ENCODE measurements at places on chromosomes 7 and 10.
A peak's percentile ranks its signal among the peaks of the same experiment; 100 is the strongest.

DNA sequence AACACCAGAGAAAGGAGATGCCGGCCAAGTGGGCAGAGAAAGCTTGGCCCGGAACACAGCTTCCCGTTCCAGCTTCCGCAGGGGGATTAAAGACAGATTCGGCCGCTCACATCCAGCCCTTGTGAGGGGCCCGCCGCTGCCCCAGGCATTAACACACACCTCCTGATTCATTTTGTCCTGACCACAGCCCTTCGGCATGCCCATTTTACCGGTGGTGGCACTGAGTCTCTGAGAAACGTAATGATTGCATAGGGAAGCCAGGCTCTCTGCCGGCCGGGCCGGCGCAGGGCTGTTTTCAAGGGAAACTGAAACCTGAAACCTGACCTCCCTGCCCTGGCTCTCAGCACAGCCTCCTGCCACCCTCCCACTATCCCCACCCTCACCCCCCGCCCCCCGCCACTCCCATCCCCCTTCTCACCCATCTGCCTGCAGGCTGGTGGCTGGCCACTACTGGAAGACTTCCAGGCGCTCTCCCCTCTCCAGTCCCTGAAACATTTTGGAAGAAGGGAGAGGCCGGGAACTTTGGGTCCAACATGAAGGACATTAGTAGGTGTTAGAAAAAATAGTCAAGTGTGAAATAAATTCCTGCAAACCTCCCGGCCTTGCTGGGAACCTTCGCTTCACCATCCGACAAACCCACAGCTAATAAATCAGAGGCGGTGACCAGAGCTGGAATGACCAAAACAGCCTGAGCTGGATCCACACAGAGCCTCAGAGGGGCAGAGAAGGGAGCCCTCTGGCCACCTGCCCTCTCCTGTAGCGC, 83.5 kb upstream of the CUX1 start:
- no peak for DNase-seq

DNA sequence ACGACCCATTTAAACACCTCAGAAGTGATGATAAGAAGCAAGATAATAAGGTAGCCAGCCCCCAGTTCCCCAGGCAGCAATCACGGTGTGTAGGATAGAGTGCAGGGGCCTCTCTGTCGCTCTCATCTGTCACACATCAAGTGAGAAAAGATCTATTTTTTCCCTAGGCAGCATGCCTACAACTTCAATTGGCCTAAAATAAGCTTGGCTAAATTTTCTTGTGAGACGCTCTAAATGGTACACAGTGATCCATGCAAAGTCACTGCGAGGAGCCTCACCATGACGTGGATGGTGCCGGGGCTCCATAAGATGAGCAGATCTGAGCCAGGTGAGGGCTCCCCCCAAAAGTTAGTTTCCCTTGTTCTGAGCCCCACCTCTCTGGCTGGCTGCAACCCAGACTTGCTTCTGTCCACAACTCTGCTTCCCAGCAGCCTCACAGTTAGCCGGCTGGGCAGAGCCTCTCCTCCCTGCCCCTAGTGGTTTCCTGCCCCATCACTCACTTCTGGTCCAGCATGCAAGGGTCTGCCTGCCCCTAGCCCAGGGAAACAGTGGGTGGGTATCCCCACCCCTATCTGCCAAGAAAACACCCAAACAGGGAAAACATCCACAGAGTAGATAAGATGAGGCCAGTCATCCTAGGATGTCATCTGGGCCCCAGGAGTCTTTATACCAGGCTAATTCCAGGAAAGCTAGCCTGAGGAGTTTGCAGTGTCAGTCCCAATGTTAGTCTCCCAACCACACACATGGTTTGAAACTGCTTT, 342.1 kb downstream of the GRID1 start:
- DNase-seq, result no peak

DNA sequence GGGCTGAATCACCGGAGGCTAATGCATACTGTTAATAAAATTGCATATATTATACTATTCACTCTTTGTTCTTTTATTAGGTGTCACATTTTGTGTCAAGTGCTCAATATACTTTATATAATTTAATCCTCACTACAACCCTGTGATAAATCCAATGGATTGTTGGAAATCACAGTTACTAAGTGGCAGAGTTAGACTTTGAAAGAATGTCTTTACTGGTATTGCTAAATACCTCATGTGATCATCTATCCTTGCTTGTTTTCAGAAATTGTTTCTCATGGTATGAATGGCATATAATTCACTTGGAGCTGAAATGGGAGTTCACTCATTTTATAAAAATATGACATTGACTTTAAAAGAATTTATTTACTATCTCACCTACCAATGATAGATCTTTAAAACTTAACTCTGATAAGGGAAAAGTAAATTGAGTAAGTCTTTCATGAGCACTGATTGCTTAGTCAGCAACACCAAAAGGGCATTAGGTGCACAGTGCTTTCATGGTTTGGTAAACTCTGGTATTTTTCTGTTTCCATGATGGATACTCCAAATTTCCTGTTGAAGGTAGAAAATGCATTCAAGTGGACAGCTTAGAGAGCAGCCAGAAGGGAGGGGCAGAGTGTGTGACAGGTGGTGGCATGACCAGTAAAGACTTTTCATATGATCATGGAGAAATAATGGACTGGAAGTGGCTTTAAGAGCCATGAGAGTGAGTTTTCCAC, 22.6 kb downstream of the ENKUR start:
- no peak for DNase-seq

- DNase-seq, result peak; percentile 11
These were observed 3.0 kb upstream of the BTBD16 start for GRCh38 chr10:122267849-122268737.

- no peak for DNase-seq
These were observed 66.8 kb downstream of the LYZL2 start for GRCh38 chr10:30562787-30563186.

DNA sequence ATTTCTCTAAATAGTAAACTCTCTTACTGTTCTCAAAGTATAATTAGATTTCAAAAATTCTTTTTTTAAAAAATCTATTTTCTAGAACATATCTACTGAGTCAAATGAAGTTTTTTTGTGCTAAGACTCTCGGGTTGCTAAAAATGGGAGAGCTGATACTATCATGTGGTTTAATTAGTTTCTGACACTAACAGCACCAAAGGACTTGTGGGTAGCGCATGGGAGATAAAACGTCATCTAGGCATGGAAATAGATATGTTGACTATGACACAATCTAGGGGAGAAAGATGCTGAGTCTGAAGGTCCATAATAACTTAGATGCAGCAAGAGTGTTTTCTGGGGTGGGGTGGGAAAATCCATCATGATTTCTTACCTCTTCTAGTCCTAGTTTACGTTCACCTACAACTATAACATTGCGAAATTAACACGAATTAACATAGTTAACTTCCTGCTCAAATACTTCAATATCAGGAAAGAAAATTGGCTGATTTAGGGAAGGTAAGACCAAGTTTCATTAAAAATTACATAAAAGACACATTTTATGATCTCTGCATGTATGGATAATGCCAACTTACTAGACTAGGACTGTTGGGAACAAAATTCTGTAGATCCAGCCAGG, 14.3 kb upstream of the ARMC3 start:
- DNase-seq, result no peak

DNA sequence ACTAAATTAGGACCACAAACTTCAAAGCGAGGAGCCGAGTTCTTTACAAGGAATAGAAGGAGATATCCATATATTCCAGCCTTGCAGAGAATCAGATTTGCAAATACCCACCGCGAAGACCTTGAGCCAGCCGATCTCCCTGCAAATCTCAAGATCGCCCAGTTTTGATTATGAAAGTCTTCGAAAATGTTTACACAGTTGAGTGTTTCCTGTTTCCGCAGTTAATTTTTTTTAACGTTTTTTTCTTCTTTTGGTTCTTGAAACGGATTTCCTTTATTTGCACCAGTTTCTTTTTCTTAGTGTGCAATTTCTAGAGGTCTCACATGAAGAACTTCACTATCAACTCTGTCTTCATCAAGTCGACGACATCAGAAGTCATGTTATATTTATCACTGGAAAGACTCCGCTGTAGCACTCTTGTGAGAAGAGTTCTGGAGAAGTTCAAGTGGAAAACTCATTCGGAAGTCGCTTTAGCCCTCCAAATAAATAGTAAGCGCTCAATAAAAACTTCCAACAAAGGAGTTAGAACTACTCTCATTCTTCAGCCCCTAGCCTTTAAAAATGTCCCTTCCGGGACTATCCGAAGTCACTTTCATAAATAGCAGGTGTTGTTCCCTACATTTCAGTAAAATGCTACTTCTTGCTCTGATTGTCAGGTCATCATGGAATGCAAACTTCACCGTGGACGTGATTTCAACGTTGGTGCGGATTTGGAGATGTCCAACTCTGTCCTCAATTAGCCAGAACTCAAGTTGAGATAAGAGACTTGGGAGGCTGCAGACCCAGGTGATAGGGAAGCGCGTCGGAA, 11.9 kb upstream of the SPAG6 start:
- no peak for DNase-seq

All from stimulated activated CD4-positive, alpha-beta T cell treated with anti-CD3 and anti-CD28 coated beads, Interleukin-15, amount 100 ng/mL, for 1 hour (primary cell).